Endothelial cell of umbilical vein (primary cell): ENCODE measurements at places on chromosomes 2 and 18. TPM values are rescaled to one million over a fixed set of nuclear protein-coding genes. Genes with fewer than 3 reads are reported as not detected.

DNA sequence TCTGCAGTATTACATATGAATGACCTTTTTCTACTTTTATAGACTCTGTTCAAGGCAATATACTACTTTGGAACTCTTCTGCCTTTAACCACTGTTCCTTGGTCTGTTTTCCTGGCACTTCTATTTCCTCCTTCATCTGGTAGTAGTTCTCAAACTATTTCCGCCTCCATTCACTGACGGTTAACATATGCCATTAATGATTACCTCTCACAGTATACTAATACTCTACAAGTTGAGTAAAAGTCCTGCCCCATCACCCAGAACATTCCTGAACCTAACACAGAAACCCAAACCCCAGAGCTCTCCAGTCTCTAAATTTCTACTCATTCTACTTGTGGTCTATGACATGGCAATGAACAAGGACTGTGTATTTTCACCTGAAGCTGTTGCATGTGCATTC is 4.5 kb downstream of the GFPT1 start:
- no peak for DNase-seq
- H3K4me1 ChIP-seq, result peaks cover 12% of the 10 kb centered on the region
- no peak overlapping the region for H3K27ac ChIP-seq
- no peaks in the 10 kb centered on the region for H3K27me3 ChIP-seq
- H3K36me3 ChIP-seq, result no peaks in the 10 kb centered on the region

- no peaks in the 10 kb centered on the region for H3K36me3 ChIP-seq
- no peaks in the 10 kb centered on the region for H3K27me3 ChIP-seq
- no peak for DNase-seq
- H3K4me3 ChIP-seq, result no peak overlapping the region
These were observed 60.4 kb upstream of the RNF152 start for GRCh38 chr18:61953161-61953560.

- no peaks in the 10 kb centered on the region for H3K36me3 ChIP-seq
- no peak for DNase-seq
- no peaks in the 10 kb centered on the region for H3K4me1 ChIP-seq
- no peak overlapping the region for H3K27ac ChIP-seq
These were observed 758.1 kb upstream of the DDX18 start for GRCh38 chr2:117056376-117056748.

DNA sequence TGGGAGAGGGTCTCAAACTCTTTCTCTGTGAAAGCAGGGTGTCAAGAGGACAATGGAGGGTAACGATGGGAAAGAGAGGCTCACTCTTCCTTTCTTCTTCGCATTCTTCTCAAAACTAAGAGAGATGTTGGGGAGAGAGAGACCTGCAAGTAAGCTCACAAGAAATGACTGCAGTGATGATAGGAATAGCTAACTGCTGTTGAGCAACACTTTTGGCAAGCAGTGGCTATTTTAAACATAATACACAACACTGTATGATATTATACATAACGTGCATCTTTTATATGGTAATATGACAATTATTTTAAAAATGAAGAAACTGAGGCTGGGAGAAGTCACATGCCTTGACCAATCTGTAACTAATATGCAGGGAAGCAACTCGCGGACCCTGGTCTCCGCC is 247.5 kb downstream of the CMPK2 start:
- H3K4me3 ChIP-seq, result no peak overlapping the region
- H3K27me3 ChIP-seq, result no peaks in the 10 kb centered on the region
- H3K4me1 ChIP-seq, result no peaks in the 10 kb centered on the region
- DNase-seq, result no peak
- H3K36me3 ChIP-seq, result no peaks in the 10 kb centered on the region

GRCh38 chr2:168538133-168538532 is 82.1 kb downstream of the CERS6 start:
- H3K27ac ChIP-seq, result no peak overlapping the region
- H3K4me1 ChIP-seq, result peaks cover 19% of the 10 kb centered on the region
- no peaks in the 10 kb centered on the region for H3K27me3 ChIP-seq
- no peaks in the 10 kb centered on the region for H3K36me3 ChIP-seq

DNA sequence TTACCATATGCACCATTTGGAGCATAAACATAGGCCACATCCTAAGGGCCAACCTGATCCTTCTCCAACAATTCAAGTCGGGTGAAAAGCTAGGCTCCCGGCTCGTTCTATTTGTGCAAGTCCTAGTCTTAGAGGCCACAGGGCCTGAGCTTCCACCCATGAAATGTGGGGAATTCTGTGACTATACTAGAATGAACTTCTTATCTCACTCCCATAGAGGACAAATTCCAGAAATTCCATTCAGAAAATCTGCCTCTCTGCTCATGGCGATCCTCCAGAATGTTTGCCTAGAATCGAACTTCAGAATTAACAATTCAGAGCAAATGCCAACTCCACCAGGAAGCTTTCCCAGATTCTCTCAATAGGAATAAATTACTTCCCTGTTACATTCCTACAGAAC is 187.9 kb downstream of the BCL11A start:
- H3K27ac ChIP-seq, result no peak overlapping the region
- no peaks in the 10 kb centered on the region for H3K4me1 ChIP-seq
- H3K36me3 ChIP-seq, result no peaks in the 10 kb centered on the region
- H3K27me3 ChIP-seq, result no peaks in the 10 kb centered on the region
- no peak for DNase-seq

GRCh38 chr18:75353357-75353756 is 74.1 kb downstream of the SMIM21 start:
- no peaks in the 10 kb centered on the region for H3K36me3 ChIP-seq
- H3K27ac ChIP-seq, result no peak overlapping the region
- no peak overlapping the region for H3K4me3 ChIP-seq
- no peaks in the 10 kb centered on the region for H3K27me3 ChIP-seq

- DNase-seq, result no peak
- no peak overlapping the region for H3K4me3 ChIP-seq
- H3K36me3 ChIP-seq, result no peaks in the 10 kb centered on the region
- no peaks in the 10 kb centered on the region for H3K27me3 ChIP-seq
These were observed 680.9 kb downstream of the IRS1 start for GRCh38 chr2:226118471-226119429.

- H3K27ac ChIP-seq, result no peak overlapping the region
- DNase-seq, result no peak
- H3K4me1 ChIP-seq, result peaks cover 20% of the 10 kb centered on the region
- H3K27me3 ChIP-seq, result peaks cover 89% of the 10 kb centered on the region
- H3K36me3 ChIP-seq, result no peaks in the 10 kb centered on the region
- no peak overlapping the region for H3K4me3 ChIP-seq
These were observed 3.1 kb downstream of the DLX1 start for GRCh38 chr2:172088245-172089004.

Gene BOK
- 95.5 and 132 TPM in 2 replicates for polyA plus RNA-seq

DNA sequence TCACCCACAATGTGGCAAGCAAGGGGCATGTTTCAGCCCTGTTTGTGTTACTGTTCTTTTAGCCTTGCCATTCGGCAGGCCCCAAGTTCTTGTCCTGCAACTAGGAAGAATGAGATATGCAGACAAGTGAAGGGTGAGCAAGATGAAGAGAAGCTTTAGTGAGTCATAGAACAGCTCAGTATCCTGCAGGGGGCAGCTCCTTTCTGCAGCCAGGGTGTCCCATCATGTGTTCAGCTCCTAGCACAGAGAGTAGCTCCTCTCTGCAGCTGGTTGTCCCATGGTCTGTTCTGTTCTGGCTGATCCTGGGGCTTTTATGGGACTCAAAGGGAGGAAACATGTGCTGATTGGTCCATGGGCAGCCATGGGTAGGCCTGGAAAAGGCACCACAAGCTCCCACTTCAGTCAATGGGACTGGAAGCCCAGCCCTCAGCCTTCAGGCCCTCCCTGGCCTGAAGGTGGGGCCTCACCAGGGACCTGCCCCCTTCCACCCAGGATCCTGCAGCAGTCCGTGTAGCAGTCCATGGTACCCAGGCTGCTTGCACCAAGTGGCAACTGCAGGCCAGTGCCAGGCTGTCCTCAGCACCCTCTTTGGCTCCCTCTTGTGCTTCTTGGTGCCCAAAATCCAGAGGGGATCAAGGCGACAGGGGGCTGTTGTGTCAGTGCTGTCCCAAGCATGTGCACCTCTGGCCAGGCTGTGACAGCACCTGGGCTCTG is 326.4 kb downstream of the NR4A2 start:
- no peak overlapping the region for H3K27ac ChIP-seq
- H3K36me3 ChIP-seq, result no peaks in the 10 kb centered on the region
- no peaks in the 10 kb centered on the region for H3K27me3 ChIP-seq

GRCh38 chr2:132620115-132620514 is 49.9 kb downstream of the LYPD1 start:
- H3K36me3 ChIP-seq, result no peaks in the 10 kb centered on the region
- H3K4me1 ChIP-seq, result no peaks in the 10 kb centered on the region
- H3K27me3 ChIP-seq, result no peaks in the 10 kb centered on the region

- no peaks in the 10 kb centered on the region for H3K4me1 ChIP-seq
- no peaks in the 10 kb centered on the region for H3K36me3 ChIP-seq
- no peak for DNase-seq
- no peak overlapping the region for H3K27ac ChIP-seq
These were observed 38.2 kb upstream of the MAL start for GRCh38 chr2:94987074-94988020.
